ENCODE measurements at places on chromosomes 5 and 9.

- DNase-seq: peak; percentile 80
These were observed 2.9 kb upstream of the PAX5 start for GRCh38 chr9:37036776-37037502.

DNA sequence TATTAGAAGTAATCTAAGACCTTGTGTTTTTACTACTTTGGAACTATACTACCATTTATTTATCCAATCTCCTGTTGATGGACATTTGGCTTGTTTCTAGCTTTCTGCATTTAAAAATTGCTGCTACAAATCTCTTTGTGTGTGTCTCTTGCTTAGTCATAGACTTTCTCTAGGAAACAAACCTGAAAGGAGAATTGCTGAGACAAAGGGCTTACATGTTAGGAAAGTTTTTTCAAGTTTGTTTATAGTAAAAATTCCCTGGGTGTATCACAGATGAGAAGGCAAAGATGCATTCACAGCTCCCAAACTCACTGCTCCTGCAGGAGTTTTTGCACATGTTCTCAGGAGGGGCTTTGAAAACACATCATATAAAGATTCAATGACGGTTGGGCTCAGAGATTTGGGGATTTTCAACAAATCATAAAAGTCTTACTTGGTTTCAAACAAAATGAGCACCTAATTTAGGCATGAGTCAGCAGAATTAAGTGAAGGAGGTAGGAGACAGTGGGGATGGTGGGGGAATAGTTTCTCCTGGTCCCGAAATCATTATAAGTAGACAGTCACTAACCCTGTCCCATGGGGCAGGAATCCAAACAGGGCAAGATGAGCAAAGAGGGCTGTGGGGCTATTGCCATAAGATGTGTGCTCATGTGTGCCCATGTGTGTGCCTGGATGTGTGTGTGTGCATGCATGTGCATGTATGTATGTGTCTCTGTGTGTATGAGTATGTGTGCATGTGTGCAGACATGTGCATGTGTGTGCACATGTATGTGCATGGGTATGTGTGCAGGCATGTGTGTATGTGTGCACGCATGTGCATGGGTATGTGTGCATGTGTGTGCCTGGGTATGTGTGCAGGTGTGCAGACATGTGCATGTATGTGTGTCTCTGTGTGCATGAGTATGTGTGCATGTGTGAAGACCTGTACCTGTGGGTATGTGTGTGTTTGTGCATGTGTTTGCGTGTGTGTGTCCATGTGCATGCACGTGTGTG, 43.4 kb upstream of the S1PR3 start:
- DNase-seq: no peak

- DNase-seq: no peak
These were observed 7.0 kb upstream of the IL3 start for GRCh38 chr5:132053483-132053882.

GRCh38 chr5:138716456-138716924, 36.7 kb upstream of the CTNNA1 start:
- DNase-seq: no peak

- no peak for DNase-seq
These were observed 346.3 kb downstream of the ENC1 start for GRCh38 chr5:74294231-74294705.

DNA sequence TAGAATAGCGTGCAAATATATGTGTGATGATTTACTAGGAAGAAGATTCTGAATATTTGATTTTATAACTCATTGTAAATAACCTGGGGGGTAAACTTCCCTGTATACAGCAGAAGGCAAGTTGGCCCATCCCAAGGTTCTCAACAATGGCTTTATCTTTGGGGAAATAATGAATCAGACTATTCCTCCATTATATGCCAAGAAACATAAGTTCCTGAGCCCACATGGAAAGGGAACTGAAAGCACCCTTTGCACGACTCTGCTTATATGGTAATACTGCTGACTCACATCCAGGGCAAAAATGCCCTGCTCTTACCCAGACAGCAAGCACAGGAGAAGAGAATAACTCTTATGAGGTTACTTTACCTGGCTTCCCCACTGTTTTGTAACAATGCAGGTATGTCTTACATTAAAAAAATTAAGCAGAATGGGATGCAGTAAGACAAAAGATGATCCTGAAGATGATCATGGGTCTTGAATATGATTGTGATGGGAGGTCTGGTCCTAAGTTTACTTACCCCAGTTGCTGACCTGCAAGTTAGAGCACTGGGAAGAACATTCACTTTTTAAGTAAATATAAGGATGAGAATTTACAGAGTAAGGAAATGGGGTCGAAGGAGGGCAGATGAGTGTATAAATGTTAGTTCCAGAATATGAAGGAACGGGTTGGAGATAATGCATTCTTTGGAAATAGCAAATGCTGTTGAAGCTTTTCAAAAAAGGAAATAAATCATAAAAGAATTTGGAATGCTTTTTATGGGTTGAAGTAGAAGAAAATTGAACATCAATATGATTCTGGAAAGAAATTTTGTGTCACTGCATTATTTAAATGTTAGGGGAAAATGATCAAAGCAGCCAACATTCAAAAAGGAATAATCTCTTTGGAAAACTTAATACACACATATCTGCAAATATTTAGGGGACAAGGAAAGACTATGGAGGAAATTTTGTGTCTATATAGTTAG, 428.4 kb upstream of the MPDZ start:
- no peak for DNase-seq

GRCh38 chr5:16866273-16866672, 69.8 kb downstream of the MYO10 start:
- no peak for DNase-seq

GRCh38 chr5:62902126-62902525, 323.5 kb downstream of the LRRC70 start:
- no peak for DNase-seq

DNA sequence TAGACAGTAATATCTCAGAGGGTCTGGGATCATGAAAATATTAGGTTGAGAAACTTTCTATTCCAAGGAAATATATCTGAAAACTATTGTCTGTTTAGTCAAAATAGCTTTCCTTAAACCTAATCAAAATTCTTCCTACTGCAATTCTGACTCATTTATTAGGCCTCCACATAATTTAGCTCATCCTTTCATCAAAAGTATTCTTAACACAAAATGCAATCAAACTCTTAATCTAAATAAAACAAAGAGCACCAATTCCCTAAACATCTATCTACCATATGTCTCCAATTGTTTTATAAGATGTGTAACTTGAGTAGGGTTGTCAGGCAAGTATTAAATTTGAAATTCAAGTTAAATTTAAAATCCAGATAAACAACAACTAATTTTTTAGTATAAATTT, 142.1 kb downstream of the PLK2 start:
- DNase-seq: no peak

DNA sequence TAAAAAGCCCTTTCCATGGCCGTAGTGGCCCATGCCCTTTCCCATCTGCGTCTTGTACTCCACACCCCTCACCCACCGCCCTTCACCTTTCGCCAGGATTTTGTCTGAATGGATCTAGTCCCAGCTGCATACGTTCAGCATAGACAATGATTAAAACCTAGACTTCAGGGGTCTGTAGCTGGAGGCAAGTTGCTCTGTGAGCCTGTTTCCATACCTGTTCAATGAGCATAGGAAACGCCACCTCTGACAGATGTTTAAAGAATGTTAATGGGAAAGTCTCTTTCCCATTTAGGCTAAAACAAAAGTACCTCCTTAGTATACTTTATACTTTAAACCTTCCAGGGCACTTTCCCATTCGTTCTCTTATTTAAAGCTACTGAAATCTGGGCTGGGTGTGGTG, 105.7 kb downstream of the SPRY4 start:
- DNase-seq: no peak

DNA sequence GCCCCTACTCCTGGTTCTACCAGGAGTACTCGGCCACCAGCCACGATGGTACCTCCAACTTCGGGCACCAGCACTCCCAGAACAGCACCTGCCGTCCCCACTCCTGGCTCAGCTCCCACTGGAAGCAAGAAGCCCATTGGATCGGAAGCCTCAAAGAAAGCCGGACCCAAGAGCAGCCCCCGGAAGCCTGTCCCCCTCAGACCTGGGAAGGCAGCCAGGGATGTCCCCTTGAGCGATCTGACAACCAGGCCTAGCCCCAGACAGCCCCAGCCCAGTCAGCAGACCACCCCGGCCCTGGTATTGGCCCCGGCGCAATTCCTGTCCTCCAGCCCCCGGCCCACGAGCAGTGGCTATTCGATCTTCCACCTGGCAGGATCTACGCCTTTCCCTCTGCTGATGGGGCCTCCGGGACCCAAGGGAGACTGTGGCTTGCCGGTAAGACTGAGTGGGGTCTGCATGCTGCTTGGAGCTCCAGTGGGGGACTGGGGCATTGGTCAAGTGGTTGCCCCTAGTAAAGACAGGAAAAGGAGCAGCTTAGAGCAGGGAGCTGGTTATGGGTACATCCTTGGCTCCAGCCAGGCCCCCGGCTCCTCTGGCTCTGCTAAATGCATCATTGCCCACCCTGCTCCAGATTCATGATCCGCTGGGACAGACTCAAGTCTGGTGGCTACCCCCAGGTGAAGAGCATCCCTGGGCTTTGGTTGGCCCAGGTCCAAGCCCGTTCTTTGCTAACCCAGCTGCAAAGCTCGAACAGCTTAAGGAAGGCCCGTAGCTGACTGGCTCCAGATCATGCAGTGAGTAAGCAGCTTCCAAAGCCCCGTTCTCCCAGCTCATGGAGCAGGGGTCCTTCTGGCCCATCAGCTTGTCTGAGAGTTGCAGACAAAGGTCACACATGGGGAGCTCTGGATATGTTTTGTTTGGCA, 14.0 kb downstream of the COL27A1 start:
- DNase-seq: no peak

- DNase-seq: no peak
These were observed 186.1 kb upstream of the PRLR start for GRCh38 chr5:35416217-35416988.

DNA sequence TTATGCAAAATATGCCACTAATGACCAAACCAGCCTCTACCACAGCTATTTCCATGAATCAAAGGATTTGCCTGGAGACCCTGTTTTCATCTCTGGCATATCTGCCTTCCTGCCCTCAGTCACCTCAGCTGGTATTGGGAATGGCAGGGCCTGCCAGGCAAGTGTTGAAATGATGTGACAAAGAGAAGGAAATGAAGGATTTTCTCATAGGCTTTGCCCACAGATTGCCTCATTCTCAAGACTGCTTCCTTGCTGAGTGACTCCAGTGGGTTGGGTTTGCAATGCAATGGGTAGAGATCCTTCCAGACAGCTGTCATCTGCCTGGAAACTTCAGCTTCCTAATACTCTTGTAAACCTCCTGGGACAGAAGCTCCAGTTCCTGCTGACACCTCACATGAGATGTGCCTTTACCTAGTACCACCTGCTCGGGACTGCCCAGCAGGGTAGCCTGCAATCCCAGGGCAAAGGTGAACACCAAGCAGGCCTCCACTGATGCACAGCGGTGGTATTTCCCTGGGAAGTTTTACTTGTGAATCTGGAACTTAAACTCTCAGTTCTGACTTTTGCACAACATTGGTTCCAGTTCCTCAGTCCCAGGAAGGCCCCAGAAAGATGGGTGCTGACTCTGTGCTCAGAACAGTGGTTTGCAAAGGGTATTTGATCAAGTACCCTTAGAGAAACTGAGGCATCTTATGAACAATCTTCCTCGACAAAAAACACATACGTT, 64.8 kb upstream of the SLC1A1 start:
- no peak for DNase-seq

- DNase-seq: no peak
These were observed 319.2 kb downstream of the MLLT3 start for GRCh38 chr9:20303066-20303465.

DNA sequence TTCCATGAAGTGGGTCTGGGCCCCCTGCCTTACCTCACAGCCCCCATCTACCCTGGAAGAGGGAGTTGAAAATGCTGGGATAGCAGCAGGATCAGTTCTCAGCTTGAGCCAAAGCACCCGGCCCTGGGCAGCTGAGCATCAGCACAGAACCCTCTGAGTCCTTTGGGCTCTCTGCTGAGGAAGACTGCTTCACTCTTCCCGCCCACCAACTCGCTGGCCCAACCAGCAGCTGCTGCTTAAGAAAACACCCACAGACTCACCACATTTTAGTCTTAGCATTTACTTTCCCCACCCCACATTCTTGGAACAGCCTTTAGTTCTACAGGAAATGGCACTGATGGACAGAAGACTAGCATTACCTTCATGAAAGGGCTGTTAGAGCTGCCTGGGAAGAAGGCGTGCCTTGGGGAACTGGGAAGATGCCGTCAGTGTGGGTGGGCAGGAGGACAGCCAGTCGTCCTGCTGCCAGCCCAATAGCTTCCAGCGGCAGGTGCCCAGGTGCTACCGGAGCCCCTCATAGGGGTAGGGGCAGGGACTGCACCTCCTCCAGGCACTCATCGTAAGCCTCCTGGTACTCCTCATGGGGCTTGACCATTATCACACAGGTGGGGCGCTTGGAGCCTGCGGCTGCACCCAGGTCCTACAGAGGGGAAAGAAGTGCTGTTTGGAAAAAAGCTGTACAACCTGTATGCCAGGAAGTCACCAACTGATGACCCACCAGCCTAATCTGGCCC, 4.3 kb downstream of the NHP2 start:
- DNase-seq: no peak

GRCh38 chr5:92119110-92119509, 736.0 kb upstream of the ARRDC3 start:
- no peak for DNase-seq

DNA sequence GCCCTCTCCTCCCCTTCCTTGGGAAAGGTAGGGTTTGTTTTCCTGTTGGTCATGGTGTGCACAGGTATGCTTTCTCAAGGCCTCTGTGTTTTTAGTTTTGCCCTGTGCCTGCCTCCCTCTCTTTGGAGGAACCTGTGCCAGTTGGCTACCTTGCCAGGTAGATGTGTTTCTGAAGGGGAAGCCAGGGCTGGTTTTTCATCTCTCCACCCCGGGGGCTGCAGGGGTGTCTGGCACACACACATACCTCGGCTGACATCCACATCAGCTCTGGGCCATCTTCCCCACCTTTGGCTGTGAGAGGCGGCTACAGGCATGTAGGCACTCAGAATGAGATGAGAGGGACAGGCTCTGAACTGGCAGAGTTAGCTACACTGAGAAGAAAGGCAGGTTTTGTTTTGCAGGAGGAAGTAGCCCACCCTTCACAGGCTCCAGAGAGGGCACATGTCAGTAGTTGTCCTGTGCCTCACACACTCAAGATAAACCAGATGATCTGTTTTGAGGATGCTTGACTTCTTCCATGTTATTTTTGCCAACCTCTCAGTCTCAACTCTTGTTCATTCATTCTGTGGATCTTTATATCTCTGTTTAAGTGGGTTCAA, 9.7 kb downstream of the RGMB start:
- DNase-seq: no peak

- DNase-seq: no peak
These were observed 31.9 kb upstream of the LCP2 start for GRCh38 chr5:170329524-170329923.

GRCh38 chr9:104740621-104741020, 6.9 kb upstream of the NIPSNAP3A start:
- DNase-seq: no peak

- no peak for DNase-seq
These were observed 26.1 kb downstream of the PLPPR1 start for GRCh38 chr9:101054657-101055056.

GRCh38 chr9:111983484-111983908, 86.9 kb downstream of the UGCG start:
- DNase-seq: no peak

DNA sequence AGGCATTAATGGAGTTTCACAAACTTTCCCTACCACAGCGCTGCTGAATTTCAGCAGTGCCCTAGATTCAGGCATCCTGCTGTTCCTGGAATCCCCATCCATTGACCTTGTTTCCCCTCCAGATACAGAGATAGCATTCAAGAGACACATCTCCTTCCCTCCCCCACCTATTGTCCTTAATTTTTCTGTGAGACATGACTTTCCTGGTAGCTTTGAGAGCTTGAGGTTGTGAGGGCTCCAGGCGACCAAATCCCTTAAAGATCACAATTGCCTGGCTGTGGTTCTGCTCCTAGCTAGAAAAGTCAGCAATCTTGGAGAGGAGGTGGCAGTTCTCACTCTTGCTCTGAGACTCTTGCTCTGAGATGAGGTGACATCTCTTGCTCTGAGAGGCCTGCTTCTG, 48.0 kb downstream of the PRR16 start:
- no peak for DNase-seq
